ENCODE measurements at places on chromosomes 3 and 15.

DNA sequence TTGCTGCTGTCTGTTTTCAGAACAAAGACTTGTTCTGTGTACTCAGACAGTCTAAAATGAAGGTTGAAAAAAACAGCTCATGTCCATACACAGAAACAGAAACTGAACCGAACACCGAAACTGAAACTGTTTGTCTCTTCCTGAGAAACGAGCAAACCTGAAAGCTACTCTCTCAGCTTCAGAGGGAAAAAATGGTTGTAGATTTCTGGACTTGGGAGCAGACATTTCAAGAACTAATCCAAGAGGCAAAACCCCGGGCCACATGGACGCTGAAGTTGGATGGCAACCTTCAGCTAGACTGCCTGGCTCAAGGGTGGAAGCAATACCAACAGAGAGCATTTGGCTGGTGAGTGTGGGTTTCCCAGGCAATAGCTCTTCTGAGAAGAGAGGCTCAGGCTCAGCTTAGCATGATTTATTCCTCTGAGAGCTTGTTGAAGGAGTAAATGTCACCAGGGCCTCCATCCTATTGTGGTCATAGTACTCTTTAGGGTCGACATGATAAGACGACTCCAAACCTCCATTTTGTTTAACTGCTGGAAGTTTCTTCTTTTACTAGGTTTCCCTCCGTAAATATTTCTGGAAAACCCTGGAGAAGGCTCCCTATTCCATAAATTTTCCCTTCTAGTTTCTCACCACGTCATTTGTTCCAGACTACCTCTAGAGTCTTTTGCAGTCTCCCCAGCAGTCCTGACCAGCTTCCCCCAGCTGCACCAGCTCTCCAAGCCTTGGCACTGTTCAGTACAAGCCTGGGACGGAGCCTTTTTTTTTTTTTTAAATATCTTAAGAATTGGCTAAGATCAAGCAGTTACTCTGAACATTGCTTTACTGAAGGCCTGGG lies at the start of gene RTP4:
TSS of gene RTP4 (plus strand) at position 135 of the 838 bp plus-strand sequence. CDS start at position 192, 57 bp downstream.
- no peak for DNase-seq

DNA sequence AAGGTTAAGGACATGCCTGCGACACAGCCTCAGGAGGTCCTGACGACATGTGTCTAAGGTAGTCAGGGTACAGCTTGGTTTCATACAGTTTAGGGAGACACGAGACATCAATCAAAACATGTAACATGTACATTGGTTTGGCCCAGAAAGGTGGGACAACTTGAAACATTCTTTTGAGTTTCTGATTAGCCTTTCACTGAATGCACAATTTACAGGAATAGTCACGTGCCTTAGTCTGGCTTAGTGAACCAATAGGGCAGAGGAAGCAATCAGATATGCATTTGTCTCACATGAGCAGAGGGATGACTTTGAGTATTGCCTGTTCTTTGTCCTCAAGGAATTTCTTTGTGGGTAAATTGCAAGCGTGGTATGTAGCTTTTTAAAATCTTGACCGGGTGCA lies 24.5 kb upstream of the HDAC11 start:
- no peak for DNase-seq

- no peak for DNase-seq
Measured at GRCh38 chr3:14725013-14725412, 50.1 kb downstream of the C3orf20 start.

GRCh38 chr3:105885256-105885655 lies 16.4 kb upstream of the CBLB start:
- DNase-seq, result no peak

DNA sequence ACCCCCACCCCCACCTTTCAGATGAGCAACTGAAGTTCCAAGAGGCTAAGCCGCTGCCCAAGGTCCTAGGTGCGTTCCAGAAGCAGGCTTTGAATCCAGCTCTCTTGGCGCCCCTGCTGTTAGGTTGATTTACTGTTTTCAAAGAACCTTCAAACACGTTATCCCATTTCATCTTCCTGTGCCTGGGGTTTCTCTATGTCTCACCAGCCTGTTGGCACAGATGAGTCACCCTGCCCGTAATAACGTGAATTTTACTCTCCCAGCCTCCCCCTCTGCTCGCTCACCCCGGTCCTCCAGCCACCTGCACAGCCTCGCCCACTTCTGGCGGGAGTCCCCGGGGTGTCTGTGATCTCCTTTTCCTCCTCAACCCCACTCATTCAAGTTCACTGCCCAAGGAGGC lies 13.0 kb upstream of the TSEN2 start:
- DNase-seq, result no peak

DNA sequence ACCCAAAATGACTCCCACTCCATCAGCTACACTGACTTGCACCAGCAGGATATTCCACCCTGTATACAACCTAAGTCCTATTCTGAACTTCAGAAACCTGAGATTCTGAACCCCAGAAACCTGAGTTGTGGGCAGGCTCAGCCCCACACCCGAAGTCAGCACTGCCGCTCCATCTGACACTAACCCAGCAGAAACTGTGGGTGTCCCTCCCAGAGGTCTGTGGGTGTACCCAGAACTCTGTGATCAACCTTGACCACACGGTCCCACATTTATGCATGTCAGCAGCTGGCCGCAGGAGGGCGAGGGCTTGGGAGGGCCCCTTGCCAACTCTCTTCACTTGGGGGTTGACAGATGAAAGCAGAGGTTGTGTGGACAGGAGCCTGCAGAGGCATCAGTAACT lies 9.3 kb downstream of the OXTR start:
- DNase-seq, result no peak

GRCh38 chr3:138833899-138834595 lies 681 bp downstream of the PIK3CB start:
- DNase-seq, result no peak

- DNase-seq, result no peak
Measured at GRCh38 chr3:14780927-14781507, 37.7 kb upstream of the FGD5 start.

DNA sequence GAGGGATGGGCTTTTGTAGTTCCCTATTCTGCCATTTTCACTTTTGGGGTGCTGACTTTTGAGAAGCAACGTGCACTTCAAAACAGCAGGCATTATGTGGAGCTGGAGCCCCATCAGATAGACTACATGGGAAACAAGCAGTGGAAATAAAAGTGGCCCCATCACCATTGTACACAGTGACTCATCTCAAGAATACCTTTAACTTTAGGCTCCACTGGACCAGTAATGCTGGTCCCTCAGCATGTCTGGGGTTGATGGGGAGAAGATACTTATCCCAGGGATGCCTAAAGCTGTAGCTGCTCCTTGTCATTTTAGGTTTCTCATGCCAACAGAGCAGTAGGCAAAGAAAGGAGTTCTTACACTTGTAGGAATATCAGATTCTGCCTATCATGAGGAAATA lies 45.0 kb downstream of the LSM3 start:
- no peak for DNase-seq

DNA sequence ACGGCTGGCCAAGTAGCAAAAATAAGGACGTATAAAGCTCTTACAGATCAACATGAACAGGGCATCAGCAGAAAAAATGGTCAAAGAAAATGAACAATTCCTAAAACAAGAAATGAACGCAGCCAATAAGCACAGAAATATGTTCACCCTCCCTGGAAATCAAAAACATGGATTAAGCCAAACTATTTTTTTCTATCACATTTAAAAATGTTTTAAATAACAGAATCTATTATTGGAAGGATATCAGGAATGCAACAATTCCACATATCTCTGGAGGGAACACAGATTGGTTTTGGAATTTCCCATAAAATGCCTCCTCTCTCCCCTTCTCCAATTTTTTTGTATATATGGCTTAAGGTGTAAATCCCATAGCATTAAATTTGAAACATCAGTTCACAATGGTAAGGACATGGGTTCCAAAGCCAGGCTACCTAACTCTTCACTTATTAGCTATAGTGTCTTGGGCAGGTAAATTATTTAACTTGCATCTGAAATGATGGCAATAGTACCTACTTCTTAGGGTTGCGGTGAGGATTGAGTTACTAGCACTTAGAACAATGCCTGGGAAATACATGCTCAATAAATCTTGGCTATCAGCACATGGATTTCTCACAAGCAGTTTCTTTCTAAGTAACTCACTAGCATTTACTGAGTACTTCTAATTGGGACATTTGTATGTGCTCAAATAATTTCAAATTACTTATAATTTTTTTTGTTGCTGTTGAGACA lies 10.1 kb downstream of the UACA start:
- no peak for DNase-seq

DNA sequence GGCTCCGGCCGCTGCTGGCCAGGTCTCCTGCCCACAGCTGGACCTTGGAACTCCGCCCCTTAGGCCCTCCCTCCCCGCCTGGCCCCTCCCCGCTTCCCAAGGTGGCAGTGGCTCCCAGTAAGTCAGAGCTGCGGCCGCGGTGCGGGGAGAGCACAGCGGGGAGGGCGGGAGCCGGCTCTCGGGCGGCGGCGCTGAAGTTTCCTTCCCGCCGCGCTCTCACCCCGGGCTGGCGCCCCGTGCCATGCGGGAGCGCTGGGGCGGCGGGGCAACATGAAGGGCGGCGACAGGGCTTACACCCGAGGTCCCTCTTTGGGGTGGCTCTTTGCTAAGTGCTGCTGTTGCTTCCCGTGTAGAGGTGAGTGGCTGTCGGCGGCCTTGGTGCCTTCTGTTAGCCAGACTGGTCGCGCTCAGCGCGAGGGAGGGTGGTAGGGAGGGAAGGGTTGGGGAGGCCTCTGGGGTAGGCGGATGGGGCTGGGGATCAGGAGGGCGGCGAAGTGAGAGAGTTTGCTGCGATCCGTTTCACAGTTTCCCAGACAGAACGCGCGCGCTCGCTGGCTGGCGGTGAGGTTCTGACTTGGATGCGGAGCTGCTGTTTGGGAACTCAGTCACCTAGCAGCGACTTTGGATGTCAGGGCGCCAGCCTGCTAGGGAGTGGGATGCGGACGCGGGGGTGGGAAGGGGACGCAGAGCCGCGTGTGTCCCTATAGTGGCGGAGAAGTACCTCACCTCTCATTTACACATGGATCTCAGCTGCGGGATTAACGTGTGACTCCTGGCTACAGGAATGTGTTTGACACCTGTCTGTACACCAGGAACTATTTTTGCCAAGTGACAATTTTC lies 145.5 kb upstream of the UMPS start:
- DNase-seq, result peak; percentile 74

DNA sequence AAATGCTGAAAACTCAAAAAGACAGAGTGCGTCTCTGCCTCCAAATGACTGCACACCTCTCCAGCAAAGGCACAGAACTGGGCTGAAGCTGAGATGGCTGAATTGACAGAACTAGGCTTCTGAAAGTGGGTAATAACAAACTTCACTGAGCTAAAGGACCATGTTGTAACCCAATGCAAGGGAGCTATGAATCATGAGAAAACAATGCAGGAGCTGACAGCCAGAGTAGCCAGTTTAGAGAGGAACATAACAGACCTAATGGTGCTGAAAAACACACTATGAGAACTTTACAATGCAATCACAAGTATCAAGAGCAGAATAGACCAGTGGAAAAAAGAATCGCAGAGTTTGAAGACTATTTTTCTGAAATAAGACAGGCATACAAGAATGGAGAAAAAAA lies 10.1 kb upstream of the AVEN start:
- no peak for DNase-seq

- DNase-seq, result peak; percentile 70
Measured at GRCh38 chr3:35908366-35909232, 269.3 kb downstream of the ARPP21 start.

GRCh38 chr3:111582120-111582474 lies 13.0 kb downstream of the ZBED2 start:
- DNase-seq, result no peak

GRCh38 chr15:85133709-85134108 lies 152.1 kb downstream of the PDE8A start:
- no peak for DNase-seq

GRCh38 chr15:98524838-98525660 lies 123.3 kb upstream of the IGF1R start:
- DNase-seq, result no peak
